CD4-positive, alpha-beta T cell treated with Interleukin-6 at 100 ng/mL for 8 hours (primary cell): ENCODE measurements at places on chromosomes 12 and 14.

DNA sequence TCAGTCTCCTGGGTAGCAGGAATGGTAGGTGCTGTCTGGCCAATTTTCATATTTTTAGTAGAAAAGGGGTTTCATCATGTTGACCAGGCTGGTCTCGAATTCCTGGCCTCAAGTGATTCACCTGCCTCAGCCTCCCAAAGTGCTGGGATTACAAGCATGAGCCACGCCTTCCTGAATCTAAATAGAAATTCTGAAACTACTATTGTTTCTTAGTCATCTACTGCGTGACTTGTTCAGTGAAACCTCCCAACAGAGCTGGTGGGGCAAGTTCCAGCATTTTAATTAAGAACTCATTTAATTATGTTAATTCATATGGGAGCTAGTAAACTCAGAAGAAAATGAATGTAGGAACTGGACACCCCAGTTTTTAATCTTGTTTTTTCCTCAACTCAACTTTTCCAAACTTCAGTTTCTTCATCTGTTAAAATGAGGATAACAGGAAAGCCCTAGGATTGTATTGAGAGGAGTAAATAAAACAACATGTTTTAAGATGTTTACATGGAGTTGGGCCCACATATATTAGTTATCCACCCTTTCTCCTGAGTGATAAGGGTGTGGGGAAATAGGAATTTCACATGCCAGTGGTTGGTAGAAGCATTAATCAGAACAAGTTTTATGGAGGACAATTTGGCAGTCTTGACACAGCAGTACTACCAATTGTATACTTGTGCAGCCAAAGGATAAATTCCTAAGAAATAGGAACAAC is 335.8 kb upstream of the E2F7 start:
- DNase-seq, result no peak

DNA sequence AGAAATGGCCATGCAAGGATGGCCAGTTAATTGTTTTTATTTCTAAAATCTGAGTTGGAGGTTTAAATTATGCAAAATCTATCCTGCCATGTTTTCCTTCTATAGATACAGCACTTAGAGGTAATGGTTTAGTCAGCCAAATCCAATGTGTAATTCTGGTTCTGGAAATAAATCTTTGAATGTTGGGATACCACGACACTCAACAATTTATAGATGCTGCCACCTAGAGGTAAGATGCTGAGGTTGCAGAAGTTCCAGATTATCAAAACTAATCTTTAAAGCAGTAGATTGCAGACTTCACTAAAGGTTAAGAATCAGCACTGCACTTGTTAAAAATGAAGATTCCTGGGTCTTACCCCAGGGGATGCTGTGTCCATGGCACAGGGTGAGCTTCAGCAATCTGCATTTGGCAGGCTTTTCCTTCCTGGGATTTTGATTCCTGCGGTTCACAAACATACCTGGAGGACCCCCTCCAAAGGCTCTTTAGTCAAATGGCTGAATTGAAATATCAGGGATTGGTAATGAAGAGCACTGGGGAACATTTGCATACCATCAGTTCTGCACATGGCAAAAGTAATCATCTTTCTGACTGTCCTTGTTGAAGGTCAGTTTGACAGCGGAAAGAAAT is 53.4 kb upstream of the ANO4 start:
- no peak for DNase-seq

GRCh38 chr14:91127401-91127801 is 13.5 kb downstream of the DGLUCY start:
- no peak for DNase-seq

GRCh38 chr12:68261896-68262295 is 8.5 kb upstream of the IL22 start:
- no peak for DNase-seq

DNA sequence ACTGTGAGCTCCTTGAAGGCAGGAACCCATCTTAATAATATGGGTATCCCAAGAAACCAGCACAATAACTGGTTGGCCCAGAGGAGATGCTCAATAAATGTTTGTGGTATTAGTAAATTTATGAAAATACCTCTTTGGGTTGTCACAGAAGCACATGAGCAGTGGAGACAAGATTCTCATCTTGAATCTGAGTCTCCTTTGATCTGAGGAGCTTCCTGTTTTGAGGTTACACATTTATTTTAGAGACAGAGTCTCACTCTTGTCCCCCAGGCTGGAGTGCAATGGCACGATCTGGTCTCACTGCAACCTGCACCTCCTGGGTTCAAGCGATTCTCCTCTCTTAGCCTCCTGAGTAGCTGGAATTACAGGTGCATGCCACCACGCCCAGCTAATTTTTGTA is 247.4 kb downstream of the NRXN3 start:
- DNase-seq, result no peak

DNA sequence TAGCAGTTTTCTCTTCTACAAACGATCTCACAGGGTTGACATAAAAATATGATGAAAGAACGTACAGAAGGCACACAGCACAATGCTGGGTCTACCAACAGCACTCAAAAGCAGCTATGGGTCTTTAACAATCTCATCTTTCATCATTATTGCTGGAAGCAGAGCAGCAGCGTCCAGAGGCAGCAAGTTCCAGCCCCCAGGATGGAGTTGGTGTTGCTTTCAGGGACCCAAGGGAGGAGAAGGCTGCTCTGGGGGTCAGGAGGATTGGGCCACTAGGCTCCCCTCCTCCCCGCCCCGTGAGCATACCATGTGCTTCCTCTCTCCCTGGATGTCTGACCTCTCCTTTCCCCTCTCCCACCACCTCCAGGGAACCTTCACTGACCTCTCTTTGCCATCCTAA is 13.3 kb downstream of the KCTD10 start:
- no peak for DNase-seq

DNA sequence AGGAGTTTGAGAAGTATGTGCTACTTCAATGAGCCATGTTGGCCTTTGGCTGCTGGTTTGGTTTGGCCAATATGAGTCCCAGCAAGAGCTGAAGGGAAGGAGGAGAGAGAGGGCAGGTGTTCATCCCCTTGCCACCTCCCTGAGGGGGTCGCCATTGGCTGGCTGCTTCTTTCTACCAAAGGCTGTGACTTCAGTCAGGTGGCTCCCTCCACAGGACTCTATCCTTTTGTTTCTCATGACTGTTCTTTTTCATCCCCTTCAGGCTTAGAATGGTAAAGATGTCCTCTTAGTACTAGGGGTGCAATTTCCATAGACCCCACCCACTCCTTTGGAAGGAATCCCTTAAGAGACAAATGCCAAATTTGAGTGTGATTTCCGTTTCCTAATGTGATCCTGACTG is 31.2 kb upstream of the OTOGL start:
- no peak for DNase-seq

- DNase-seq, result peak; percentile 44
These were observed at the start of gene SLC22A17 for GRCh38 chr14:23352506-23353432. Gene SLC22A17, minus strand, starts transcription at chr14:23352887.

GRCh38 chr14:50348933-50349332 is 36.8 kb downstream of the DMAC2L start:
- DNase-seq, result no peak

DNA sequence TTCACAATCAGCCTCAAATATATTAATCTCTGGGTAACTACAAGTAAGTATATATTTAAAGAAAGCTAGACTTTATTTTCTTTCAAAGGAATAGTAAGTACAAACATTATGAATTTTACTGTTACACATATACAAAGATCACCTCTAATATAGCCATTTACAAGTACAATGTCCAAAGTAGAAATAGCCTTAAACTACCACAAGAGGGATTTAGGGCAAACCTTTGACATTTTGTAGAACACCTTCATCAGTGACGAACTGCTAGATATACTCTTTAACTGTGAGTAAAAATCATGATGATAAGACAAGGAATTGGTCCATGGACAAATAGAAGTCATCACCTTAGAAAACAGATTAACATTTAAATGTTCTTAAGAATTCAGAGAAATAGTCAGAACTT is 69.8 kb downstream of the CNTN1 start:
- no peak for DNase-seq

DNA sequence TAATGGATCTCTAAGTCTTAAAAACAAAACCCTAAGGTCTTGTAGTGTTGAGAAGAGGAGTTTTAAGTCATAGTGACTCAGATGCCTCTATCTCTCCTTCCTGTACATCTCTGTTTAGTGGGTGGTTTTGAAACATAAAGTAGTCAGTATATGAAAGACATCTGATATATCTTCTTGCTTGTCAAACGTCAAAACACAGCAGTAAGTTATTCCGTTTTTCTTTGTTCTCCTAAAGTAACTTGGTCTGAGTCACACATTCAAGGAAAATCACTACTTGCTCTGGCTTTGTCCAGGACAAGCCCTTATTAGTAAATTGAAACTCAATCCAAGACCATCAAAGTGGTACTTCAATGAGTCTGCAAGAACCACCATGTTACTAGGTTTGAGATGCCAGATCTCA is 1172.5 kb downstream of the BCL11B start:
- DNase-seq, result no peak

DNA sequence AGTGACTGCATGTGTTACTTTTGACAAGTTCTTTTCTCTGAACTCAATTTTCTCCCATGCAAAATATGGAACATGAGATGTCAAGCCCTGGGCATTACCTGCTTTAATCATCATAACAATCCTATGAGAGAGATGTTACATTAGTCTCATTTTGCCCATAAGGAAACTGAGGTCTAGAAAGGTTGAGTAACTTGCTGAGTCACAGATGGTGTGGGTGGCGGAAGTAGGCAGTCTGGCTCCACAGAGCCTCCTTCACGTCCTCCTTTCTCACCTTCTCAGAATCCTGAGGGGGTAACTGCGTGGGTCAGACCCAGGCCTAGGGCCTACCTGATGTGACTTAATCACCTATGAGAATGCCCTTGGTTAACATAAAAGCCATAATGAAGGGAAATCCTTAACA is 50.7 kb downstream of the TMTC1 start:
- DNase-seq, result no peak

DNA sequence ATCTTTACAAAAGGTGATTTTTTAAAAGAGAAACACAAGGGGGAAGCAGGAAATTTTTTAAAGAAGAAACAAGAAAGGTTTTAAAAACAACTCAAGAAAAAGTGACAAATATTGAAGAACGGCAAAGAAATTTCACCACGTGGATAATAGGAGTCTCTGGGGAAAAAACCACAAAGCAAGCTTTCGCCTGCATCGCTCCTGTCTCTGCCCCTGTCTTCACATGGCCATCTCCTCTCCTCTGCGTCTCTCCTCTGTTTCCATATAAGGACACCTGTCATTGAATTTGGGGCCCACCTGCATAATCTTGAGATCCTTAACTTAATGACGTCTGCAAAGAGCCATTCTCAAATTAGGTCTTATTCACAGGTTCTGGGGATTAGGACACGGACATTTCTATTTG is 175.8 kb downstream of the ETV6 start:
- DNase-seq, result no peak

- no peak for DNase-seq
These were observed 66.1 kb downstream of the ST8SIA1 start for GRCh38 chr12:22268406-22268805.

DNA sequence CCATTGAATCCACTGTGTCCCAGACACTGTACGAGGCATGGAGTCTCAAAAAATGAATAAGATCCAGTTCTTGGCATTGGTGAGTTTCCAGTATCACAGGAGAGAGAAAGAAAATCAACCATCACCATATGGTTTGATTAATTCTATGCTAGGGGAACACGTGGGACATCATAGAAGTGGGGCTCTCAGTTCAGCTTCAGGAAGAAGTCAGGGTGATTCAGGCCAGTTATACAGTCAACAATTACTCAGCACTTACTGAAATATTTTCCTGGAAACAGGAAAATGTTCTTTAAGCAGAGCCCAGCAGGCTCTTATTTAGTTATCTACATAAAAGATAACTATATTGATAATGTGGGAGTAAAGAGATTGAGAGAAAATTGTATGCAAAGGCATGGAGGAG is 407.2 kb downstream of the NOVA1 start:
- no peak for DNase-seq

- peak; percentile 14 for DNase-seq
These were observed 31.6 kb upstream of the AMIGO2 start for GRCh38 chr12:47111392-47111778.

DNA sequence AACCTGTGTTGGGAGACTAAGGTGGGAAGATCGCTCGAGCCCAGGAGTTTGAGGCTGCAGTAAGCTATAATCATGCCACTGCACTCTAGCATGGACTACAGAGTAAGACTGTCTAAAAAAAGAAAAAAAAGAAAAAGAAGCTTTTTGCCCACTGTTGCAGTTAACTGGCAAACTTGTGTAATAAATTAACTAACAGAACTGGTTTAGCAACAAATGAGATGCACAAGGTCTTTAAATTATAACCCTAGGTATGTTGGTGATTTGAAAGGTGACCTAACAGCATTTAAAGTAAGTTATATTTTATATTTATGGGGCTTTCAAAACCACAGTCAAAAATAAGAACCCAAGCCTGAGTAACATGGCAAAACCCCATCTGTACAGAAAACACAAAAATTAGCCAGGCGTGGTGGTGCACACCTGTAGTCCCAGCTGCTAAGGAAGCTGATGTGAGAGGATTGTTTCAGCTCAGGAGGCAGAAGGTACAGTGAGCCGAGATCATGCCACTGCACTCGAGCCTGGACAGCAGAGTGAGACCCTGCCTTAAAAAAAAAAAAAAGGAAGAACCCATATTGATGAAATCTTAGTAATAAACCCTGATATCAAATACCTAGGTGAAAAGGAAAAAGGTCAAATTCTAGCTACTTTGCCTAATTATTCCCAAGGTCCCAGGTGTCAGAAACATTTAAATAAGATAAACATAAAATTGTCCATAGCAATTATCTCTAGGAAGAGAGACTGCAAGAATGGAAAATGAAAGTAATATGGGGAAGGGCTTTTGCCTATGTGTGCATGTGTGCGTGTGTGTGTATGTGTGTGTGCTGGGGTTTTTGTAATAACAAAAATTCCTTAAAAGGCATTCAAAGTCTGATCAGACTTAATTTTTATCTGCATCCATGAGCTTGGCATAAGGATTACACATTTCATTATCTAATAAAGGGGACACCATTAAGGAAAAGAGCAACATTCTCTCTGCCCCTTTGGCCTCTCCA is 15.4 kb downstream of the SYNE2 start:
- DNase-seq, result peak; percentile 31

- no peak for DNase-seq
These were observed 5.7 kb downstream of the PAWR start for GRCh38 chr12:79685068-79685467.

GRCh38 chr12:80829767-80830166 is 108.0 kb downstream of the LIN7A start:
- no peak for DNase-seq

- no peak for DNase-seq
These were observed 2.3 kb upstream of the SPATS2 start for GRCh38 chr12:49364989-49365388.

GRCh38 chr12:20053782-20054181 is 314.6 kb upstream of the PDE3A start:
- no peak for DNase-seq

- DNase-seq, result no peak
These were observed 11.0 kb upstream of the PLEKHG3 start for GRCh38 chr14:64692986-64693809.

DNA sequence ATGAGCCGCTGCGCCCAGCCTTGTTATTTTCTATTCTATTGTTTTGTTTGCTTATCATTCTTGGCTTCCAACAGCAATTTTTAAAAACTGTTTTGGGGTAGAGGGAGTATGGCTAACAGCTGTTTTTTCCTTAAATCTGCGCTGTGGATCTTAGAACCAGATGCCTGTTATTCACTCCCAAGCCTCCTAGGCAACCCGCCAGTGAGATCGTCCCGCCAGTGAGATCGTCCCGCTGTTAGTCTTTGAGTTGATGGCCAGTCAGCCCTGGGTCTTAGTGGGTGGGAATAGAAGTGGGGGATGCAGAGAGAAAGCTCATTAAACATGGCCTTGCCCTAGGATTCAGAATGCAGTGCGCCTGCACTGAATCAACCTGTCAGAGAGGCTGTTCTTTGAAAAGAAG is 67.3 kb upstream of the BICD1 start:
- no peak for DNase-seq
